Activated T-cell treated with anti-CD3 and anti-CD28 coated beads, Interleukin-2, amount 50 U/mL, for 72 hours (primary cell): ENCODE measurements at places on chromosomes 1 and 21.

DNA sequence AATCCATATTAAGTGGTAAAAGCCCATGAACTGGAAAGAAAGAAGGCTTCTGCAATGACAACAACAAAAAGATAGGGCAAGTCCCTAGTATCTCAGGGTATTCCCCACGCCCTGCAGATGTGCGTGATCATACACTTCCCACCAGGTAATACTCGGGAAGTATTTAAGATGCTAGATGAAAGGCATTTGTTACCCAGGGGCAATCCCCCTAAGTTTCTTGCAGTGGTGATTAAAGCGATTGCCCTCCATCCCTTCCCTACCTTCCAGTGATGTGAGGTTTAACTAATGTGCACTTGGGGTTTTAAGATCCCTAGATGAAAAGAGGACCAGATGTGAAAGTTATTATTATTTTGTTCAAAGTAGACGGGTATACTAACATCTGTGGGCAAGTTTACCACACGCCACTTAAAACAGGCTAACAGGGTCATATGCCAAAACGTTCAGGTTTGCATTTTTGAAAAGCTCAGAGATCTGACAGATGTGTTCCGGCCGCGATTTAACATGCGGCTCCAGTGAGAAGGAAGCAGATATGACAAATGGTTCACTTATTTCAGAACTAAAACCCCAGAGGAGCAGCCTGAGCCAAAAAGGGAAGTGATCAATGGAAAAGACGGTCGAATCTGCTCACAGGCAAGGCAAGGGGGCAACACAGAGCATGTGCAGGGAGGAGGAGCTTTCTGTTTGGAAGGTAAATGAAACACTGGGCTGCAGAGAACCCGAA lies 17.4 kb downstream of the TIAM1 start:
- DNase-seq, result peak; percentile 69

DNA sequence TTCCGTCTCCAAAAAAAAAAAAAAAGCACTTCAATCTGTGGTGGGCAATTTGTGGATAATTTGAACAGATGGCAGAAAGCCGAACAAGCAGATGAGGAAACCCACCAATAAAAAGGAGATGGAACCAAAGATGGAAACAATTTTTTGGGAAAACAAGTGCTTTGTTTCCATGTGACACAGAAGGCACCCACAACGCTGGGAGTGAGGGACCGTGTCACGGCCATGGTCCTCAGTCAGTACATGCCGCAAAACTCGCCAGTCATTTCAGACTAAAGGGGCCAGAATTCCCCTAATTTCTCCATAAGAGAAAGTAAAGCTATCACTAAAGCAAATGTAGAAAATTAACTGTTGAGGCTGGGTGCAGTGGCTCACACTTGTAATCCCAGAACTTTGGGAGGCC lies 5.0 kb downstream of the CCNL2 start:
- no peak for DNase-seq

DNA sequence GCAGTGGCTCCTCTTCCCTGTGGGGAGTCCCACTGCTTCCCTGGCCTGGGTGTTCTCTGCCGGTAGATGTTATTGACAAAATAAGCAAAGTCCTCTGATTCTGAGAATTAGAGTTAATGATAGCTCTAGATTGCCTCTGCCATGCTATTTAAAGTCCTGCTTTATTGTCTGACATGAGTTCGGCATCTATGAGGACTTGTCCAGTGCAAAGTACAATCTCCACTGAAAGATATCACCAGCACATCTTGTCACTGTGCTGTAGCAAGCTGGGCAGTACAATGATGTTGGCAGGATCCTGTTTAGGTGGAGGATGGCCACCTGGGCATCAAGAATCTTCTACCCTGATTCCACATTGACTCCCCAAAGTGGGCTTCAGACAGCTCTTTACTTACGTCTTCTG lies 54.0 kb upstream of the ATP5PO start:
- no peak for DNase-seq

DNA sequence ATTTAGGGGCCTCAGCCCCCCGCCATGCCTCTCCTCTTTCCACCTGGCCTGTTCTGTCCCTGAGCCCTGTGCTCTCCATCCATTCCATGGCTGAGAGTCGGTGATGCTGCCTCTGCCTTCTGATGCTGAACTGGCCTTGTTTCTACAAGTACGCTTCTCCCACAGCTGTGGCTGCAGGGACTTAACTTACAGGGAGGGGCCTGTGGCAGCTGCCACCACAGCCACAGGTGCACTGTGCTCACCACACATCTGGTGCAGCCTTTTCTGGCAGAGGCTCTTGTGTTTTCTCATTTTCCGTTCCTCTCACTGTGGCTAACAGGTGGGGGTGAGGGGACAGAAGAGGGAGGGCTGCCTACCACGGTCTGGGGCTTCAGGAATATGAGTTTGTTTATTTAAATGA lies 4.2 kb downstream of the FMO1 start:
- no peak for DNase-seq

DNA sequence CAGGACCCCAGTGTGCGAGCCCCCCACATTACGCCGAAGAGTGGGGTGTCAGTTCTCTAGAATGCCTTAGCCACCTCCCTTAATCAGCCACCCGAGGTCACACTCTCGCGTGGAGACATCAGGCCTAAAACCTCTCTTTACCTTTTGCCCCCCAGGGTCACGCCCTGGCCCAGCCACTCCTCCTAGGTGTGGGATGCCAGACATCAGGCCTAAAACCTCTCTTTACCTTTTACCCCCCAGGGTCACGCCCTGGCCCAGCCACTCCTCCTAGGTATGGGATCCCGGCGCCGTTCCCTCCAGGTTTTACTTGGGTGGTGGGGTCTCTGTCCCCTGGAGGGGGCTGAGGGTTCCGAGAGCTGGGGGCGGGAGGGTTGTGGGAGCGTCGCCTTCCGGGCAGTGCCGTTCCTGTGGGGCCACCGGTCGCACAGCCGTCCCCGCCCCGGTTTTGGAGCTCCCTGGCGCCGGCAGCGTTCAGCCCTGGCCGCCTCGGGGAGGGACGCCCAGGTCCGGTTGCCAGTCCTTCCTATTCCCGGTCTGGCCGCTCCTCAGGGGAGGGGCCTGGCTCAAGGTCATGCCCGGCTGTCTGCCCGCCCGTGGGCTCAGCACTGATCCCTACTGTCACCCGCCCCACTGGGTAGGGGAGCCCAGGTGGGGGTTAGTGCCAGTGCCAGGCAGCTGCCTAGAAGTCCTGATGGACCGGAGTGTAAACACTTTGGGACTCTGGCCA lies 882 bp downstream of the VPS13D start:
- peak; percentile 24 for DNase-seq

- DNase-seq, result no peak
These were observed 72.6 kb downstream of the ST3GAL3 start for GRCh38 chr1:43779805-43780403.

DNA sequence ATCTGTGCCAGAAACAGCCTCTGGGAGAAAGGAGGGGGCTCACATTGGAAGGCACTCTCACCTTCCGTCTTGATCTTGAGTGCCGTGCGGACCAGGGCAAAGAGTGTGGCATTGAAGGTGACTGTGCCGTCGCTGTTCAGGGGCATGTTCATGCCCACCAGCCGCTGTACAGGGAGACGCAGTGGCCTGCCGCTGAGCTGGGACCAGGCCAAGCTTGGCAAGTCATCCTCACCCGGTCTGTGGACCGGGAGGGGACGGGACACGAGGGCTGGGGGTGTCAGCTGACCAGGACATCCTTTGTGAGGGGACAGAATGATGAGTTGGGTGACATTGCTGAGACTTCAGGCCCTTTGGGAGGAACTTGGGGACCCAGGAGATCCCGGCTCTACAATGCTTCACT lies 25.0 kb upstream of the KIF21B start:
- no peak for DNase-seq

DNA sequence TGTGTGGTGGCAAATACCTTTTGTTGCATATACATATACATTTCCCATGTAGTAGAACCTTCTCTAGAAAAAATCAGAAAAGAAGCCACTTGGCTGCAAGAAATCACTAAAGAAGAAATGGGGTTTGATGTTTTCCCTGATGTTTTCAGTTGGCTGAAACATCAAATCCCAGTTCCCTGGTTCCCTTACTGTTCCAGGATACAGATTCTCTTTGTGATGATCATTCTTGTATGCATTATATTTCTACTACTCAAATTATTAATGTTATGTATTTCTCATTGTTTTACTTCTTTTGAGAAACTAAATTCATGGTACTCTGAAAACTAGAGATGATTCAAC lies 7.6 kb downstream of the RNU1-2 start:
- no peak for DNase-seq
